Left renal cortex interstitium (tissue), 4 donors: ENCODE measurements at places on chromosomes 7 and 10. TPM values are rescaled to one million over a fixed set of nuclear protein-coding genes. Genes with fewer than 3 reads are reported as not detected.

ZNF777 gene
- 18.6 TPM for polyA plus RNA-seq

DNA sequence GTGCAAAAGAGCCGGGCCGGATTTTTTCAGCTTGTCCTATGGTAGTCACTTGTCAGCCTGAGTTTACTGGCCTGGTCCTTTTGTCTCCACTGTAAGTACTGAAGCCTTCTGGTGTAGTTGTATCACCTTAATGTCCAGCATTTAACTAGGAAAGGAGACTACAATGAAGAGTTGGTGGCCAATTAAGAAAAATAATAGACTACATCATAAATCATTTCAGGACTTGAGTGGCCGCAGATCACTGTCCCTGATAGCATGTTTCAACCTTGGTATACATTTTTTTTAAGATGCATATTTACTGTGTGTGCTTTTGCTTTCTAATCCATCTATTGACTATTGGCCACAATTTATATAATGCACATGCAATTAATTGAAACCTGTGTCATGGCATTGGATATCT lies 6.1 kb downstream of the FZD1 start:
- no peak for DNase-seq

DNA sequence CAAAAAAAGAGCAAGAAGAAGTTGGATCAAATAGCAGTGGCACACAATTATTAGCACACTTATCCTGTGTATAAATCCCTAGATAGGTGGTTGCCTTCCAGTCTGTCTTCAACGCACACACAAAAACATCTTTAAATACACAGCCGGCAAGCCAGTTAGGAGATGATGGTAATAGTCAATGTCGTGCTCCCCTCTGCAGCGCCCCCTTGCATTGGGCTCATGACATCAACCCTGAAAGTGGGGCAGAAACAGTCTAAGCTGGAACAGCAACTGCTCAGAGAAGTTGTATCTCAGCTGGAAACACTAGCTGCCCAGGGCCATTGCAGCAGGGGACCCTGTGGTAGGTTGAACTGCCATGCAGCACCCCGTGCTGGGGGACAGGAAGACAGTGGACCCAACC lies 179.5 kb upstream of the YAE1 start:
- no peak for DNase-seq

GRCh38 chr10:14665304-14665703 lies 109.4 kb downstream of the FAM107B start:
- no peak for DNase-seq

- no peak for DNase-seq
Measured at GRCh38 chr10:99834410-99834809, 52.0 kb downstream of the ABCC2 start.

GLCCI1 gene
- 29.5 TPM for polyA plus RNA-seq

- no peak for DNase-seq
Measured at GRCh38 chr7:135392701-135393100, 117.2 kb downstream of the CNOT4 start.

OPN4 gene
- not detected for polyA plus RNA-seq

DNA sequence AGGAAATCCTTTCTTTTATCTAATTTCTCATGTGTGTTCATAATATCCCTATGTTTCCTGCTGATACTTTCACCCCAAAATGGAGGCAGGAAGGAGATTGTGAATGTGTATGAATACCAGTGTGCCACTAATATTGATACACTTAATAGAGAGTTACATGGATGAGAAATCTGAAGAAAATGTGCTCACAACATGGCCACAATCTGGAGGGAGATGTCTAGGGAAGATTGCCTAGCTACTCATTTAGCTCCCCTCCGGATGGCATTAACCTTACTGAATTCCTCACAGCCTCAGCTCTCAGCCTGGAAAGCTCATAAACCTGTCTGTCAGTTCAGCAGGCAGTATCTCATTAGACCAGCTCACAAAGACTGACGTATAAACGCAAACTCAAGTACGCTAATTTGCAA lies 23.4 kb upstream of the DMTF1 start:
- no peak for DNase-seq

SPOCK2 gene
- polyA plus RNA-seq: 143 TPM

DNA sequence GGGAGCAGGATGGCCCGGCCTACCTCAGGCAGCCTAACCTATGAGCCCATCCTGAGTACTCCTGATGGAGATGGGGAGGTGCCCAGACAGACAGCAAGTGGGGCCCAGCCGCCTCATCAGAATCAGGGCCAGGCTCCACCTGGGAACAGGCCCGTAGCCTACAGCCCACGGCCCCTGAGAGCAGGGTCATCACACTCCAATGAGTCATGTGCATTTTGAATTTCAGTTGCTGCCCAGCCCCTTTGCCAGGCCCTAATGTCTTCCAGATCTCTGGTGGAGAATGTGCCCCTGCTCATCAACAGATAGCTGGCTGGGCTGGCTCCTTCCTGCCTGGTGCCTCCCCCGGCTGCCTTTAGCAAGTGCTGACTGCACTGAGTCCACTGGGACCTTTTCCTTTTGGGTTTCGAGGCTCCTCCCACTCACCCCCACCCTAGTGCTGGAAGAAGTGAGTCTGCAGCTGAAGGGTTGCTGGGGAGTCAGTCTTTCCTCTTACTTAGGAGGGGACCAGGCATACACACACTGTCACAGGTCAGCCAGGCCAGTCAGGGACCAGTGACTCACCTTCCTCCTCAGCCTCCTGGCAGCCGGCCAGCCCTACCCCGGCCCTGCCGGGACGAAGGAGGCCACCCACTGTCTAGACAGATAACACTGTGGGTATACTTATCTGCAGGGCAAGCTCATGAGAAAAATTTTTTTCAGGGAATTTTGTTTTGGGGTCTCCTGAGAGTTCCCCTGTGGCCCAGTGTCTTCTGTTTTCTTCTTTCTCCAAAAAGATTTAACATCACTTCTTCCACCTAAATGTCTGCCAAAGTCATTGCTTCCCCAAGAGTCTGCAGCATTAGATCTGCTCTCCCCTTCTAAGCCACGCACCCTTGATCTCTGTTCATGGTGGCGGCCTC lies 9.1 kb upstream of the ASIC3 start:
- no peak for DNase-seq

- no peak for DNase-seq
Measured at GRCh38 chr7:103702454-103702853, 256.4 kb upstream of the SLC26A5 start.

GRCh38 chr7:26444555-26444954 lies 152.9 kb downstream of the SNX10 start:
- DNase-seq: no peak

GRCh38 chr10:51617576-51618235 lies 81.7 kb downstream of the CSTF2T start:
- no peak for DNase-seq

- DNase-seq: no peak
Measured at GRCh38 chr10:51934373-51934772, 235.0 kb upstream of the CSTF2T start.

DNA sequence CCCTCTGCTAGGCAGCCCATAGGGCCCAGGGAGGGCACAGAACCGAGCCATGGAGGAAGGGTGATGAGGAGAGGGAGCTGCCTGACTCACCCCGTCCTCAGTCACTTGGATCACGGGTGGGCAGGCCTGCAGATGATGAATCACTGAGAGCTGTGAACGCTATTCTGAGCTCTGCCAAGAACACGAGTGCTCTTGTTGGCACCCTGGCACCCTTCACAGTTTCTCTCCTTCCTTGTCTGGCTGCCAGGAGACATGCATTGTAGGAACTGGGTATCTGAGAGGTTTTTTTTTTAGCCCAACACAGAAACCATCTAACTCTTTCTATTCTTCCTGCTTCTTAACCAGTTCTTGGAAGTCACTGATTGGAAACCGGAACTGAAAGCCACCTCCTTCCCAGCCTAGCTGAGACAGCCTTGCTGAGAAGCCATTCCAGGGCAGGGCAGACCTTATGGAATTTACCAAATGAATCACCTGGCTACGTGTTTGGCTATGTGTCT lies 82.1 kb downstream of the SLC37A3 start:
- no peak for DNase-seq

SEMA3D gene
- polyA plus RNA-seq: 46.8 TPM

DNA sequence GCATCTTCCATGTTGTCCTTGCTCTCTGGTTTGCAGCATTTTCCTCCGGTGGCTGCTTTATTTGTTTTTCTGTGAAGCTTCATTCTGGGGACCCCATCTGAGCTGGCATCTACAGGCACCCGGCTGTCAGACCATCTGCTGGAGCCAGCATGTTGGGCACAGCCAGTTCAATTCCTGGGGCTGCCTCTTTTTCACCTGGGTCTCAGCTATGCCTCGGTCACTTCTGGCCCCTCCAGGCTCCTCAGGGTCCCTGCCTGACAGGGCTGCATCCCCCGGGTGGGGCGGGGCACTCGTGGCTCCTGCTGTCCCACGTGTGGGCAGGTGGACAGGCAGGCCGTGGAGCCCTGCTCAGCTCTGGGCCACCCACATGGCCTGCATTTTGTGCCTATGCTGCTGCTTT lies 8.1 kb downstream of the SCART1 start:
- DNase-seq: no peak

OR6B1 gene
- 0.05 TPM for polyA plus RNA-seq

- no peak for DNase-seq
Measured at GRCh38 chr7:50657341-50657873, 92.2 kb upstream of the DDC start.

NPSR1 gene
- polyA plus RNA-seq: not detected

GRCh38 chr7:45564485-45564884 lies 9.7 kb upstream of the ADCY1 start:
- DNase-seq: no peak

MYL10 gene
- polyA plus RNA-seq: 0.30 TPM

DNA sequence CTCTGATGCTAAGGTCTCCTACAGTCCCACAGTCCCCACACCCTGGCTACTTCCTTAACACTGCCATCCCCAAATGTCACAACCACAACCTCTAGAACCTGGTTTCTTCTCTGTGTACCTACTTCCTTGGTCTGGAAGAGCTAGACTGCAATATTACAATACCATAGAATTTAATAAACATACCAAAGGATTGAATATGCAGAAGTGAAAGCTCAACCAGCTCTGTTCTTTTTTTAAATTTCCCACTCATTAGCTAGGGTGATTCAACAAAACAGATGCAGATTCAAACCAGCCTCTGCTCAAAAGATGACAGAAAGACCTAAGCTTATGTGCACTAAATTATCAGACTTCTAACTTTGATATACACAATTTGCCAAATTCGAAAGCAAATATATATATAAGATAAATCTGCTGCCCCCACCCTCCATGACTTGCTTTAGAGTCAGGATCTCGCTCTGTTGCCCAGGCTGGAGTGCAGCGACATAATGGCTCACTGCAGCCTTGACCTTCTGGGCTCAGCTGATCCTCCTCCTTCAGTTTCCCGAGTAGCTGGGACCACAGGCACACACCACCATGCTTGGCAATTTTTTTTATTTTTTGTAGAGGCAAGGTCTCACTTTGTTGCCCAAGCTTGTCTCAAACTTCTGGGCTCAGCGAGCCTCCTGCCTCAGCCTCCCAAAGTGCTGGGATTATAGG lies 212.6 kb downstream of the CHCHD3 start:
- DNase-seq: no peak

DNA sequence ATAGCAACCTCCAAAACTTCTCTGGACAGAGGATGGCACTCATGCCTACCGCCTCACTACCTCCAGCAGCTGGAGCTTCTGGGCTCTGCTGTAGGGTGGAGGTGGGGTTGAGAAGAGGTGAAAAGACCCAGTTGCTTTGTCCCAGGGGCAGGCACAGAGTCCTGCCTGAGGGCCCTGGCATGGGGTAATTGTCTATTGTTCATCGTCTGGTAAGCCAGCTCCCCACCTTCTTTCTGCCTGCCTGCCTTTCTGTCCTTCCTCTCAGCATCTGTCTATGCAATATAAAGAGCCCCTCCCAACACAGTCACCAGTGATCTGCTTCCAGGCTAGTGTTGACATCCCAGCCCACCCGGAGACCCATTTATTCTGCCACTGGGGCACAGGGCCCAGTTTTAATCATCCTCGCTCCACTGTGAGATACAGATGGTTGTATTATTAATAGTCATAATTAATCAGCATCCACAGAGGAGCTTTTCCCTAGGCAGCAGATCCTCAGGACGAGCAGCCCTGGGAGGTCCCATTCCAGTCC lies 39.0 kb downstream of the ZMIZ1 start:
- no peak for DNase-seq

DNA sequence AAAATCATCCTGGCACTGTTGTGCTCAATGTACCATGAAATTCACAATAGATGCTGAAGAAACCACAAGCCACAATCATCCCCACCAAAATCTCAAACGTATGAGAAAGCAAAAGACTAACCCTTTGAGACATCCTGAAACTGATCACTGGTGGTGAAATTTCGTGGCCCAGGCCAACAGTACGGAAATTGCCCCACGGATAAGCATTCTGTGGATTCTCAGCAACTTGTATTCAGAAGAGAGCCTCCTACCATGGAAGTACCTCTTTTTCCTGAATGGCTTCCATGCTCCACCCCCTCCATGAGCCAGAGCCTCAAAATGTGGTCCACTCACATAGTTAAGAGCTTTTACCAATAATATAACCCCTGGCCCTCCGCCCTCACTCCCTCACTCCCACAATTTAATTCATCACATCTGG lies 163.9 kb upstream of the AUTS2 start:
- DNase-seq: no peak

DNA sequence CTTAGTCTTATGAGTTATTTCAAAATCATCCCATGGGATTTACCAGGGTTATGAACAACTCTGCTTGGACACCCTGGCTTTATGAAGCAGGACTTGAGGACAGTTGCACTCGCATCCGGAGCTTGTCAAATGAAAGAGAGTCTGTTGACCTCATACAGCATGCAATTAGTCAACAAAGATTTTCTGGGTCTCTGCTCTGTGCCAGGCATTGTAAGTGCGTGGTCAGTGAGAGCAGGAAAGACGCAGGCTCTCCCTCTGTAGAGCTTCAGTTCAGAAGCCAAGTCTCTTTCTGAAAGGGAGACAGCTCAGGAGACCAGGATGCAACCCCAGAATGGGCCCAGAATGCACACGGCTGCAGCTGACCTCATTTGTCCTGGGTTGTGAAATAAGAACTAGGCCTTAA lies 45.5 kb upstream of the DMBT1 start:
- no peak for DNase-seq

DNA sequence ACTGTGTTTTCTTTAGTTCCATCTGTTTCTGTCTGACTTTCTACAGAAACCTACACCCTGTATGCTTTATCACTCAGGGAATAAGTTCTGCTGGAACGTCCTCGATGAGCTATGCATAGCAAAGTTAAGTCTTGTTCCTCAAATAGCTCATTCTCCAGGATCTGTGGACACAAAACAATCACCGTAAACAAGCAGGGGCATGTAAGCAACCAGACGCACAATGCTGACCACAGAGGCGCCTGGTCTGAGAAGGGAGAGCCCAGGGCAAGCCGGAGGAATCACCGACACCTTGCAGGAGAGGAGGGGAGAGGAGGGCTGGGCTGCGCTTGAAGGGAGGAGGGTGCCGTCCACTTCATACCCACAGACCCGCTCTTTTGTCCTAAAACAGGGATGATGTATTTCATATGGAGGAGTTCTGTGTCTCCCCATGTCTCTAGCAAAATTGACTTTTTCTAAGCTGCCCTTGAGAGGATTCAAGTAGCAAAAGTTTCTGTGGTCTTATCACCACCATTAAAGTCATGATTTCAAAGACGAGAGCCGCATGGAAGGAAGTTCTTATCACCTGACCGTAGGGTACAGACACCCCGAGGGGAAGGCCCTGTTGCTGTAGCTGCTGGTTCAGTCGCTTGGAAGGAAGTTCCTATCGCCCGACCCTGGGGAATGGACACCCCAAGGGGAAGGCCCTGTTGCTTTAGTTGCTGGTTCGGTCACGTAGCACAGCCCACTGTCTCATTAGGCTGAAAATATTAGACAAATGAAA lies 14.3 kb downstream of the CALML3 start:
- no peak for DNase-seq

- no peak for DNase-seq
Measured at GRCh38 chr7:130013241-130013640, 37.9 kb downstream of the ZC3HC1 start.

LRWD1 gene
- polyA plus RNA-seq: 25.9 TPM

NPC1L1 gene
- 2.3 TPM for polyA plus RNA-seq

- DNase-seq: no peak
Measured at GRCh38 chr7:157399086-157399687, 62.4 kb downstream of the DNAJB6 start.

SPDYE16 gene
- 1.3 TPM for polyA plus RNA-seq

SPDYE1 gene
- 0.54 TPM for polyA plus RNA-seq
